A549 treated with DMSO at 1 μM for 4 hours (cell line): ENCODE measurements at places on chromosomes 13 and 19. TPM values are rescaled to one million over a fixed set of nuclear protein-coding genes. Genes with fewer than 3 reads are reported as not detected.

Gene CEACAM3
- not detected in 5 replicates for total RNA-seq

Gene SEMA6B
- total RNA-seq = 5.9 to 7.7 TPM (median 6.8 TPM) in 5 replicates

Gene CLIP3
- total RNA-seq = 0.49 to 1.2 TPM (median 0.69 TPM) in 5 replicates

Gene PRODH2
- 0.27 to 0.66 TPM (median 0.41 TPM) in 4 of 5 replicates, not detected in the other for total RNA-seq

Gene LAIR2
- total RNA-seq = not detected in 5 replicates

Gene SLITRK5
- total RNA-seq = 0.45 to 0.66 TPM (median 0.55 TPM) in 5 replicates

Gene KCTD12
- total RNA-seq = 1.9 to 2.7 TPM (median 2.3 TPM) in 5 replicates

Gene URAD
- not detected in 5 replicates for total RNA-seq

Gene SIN3B
- 15.7 to 23.3 TPM (median 22.4 TPM) in 5 replicates for total RNA-seq
